Cerebellum (tissue), 4 donors: ENCODE measurements at places on chromosomes 3 and 15. TPM values are rescaled to one million over a fixed set of nuclear protein-coding genes. Genes with fewer than 3 reads are reported as not detected.

The PGBD4 gene
- 3.4 TPM for total RNA-seq

- no peak for DNase-seq
Observed at GRCh38 chr3:153144779-153145178, 17.2 kb upstream of the RAP2B start.

DNA sequence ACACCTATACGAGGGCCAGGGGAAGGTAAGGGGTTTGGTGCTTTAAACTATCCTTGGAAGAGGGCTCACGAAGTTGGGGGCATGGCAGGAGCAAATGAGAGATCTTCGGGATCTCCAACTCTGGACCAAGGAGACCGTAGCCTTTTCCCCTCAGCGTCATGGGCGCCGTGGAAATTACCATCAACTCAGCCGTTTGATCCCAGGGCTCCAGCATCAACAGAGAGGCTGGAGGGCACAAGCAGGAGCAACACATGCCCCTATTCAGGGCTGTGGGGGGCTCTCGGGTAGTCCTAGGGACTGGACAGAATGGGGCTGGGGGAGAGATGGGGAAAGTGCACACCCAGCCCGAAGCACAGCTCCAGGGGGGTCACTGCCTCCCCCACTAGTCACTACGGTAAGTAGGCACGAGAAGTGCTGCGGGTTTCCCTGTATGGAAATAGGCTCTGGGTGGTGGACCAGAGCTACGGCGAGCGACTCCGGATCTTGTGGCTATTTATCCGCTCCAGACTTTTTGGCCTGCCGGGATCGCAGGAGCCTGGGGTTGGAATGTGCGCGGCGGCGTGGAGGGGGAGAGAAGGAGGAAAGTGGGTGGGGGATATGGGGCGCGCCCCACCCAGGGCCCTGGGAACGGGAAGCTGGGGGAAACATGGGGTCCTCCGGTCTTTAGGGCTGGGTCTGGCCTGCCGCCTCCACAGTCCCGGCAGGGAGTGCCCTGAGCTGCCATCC, 539 bp upstream of the LAMB2 start:
- peak; percentile 89 for DNase-seq

- DNase-seq, result peak; percentile 49
Observed at GRCh38 chr3:173371848-173372487, 25.6 kb upstream of the NLGN1 start.

DNA sequence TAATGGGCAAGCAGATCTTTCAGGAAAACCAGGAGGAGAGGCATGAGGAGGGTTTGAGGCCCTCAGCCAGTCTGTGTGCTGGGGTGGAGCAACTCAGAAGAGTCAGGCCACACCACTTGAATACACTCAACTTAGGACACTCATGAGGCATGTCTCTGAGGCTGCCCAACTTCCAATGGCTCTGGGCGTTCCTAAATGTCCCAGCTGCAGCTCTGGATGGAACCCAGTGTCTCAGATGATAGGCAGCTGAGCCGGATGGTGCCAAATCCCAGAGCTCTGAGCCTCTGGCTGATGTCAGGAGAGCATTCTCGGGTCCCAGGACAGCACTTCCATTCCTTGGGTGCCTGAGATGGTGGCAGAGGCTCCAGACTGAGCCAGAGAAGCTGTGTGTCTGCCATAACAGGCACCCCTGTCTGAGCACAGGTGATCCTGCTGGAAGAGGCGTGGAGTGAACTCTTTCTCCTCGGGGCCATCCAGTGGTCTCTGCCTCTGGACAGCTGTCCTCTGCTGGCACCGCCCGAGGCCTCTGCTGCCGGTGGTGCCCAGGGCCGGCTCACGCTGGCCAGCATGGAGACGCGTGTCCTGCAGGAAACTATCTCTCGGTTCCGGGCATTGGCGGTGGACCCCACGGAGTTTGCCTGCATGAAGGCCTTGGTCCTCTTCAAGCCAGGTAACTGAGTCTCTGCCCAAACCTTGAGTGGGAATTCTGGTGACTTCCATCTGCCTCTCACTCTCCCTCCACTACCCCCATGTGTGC, 2.8 kb downstream of the NR2E3 start:
- DNase-seq, result no peak

DNA sequence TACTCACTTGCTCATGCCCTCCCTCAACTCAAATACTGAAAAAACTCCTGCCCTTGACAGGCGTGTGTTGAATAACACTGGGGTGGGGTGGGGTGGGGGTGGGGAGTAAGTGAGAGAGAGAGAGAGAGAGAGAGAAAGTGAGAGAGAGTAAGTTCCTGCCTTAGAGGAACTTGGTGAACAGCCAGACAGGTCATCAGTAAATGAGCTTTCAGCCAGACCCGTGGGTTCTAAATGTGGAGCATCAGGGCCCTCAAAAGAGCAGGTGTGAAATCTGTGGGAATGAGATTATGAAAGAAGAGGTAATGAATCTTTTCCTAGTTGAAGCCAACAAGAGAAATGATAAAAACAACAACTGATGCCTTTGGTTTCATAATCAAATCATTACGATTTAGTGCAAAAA, 134.4 kb upstream of the FAM3D start:
- no peak for DNase-seq

DNA sequence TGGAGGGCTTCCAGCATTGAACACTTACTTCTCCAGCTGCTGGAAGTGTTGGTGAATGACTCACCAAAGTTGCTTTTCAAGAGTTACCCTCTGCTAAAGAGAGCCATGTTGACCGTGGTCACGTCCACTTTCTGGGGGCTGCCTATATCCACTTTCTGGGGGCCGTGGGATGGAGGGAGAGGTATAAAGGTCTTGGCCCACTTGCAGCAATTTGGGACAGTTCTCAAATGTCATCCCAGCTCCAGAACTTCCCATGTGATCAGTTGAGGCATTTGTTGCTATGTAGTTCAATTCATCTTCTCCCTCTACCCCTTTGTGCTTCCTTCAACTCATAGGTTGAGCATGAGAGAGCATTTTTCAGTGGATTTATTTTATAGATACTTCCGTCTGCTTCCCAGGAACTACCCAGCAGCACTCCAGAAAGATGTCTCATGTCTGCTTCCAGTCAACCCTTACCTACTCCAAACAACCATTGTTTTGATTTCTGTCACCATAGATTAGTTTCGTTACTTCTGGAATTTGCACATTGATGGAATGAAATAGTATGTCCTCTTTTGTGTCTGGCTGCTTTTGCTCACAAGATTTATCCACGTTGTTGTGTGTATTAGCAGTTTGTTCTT, 130.6 kb downstream of the TCF12 start:
- no peak for DNase-seq

- no peak for DNase-seq
Observed at GRCh38 chr3:195856410-195857084, 44.8 kb upstream of the MUC4 start.

DNA sequence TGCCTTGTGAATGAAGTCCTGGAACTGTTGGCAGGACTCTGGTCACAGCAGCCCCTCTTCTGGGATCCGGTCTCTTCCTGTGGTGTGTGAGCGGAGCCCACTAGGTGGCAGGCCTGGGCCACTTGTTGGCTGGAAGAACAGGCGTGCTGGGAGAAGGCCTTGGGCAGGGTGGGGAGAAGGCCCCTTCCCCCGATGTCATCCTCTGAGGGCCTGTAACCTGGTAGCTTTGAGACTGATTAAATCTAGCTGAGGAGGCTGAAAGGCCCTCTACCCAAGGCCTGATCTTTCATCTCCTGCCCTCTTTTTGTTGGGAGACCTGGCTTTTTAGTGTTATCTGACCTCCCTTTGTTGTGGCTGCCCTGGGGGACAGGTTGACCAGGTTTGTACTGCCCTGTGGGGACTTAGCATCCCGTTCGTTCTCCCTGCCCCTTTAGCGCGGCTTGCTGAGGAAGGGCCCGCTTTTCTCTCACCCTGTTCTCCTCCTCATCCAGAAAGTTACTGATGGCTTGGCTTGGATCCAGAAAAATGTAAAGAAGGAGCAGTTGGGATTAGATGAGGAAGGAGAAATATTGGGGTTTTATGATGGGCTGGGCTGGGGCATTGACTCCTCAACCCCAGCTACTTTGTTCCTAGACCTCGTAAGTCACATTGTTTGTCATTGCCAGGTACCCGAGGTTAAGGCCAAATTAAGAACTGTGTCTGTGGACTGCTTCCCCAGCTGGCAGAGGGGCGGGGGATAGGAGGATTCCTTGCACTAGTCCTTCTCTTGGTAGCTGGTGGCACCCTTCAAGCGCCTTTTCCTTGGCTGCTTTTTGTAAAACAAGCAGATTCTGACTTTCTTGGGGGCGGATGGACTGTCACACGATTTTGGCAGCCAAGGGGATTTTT, 48.5 kb downstream of the CHCHD6 start:
- DNase-seq, result peak; percentile 76

- no peak for DNase-seq
Observed at GRCh38 chr3:5505997-5506396, 318.5 kb downstream of the EDEM1 start.
